Activated T-cell treated with anti-CD3 and anti-CD28 coated beads for 48 hours (primary cell): ENCODE measurements at places on chromosomes 3 and 15.

DNA sequence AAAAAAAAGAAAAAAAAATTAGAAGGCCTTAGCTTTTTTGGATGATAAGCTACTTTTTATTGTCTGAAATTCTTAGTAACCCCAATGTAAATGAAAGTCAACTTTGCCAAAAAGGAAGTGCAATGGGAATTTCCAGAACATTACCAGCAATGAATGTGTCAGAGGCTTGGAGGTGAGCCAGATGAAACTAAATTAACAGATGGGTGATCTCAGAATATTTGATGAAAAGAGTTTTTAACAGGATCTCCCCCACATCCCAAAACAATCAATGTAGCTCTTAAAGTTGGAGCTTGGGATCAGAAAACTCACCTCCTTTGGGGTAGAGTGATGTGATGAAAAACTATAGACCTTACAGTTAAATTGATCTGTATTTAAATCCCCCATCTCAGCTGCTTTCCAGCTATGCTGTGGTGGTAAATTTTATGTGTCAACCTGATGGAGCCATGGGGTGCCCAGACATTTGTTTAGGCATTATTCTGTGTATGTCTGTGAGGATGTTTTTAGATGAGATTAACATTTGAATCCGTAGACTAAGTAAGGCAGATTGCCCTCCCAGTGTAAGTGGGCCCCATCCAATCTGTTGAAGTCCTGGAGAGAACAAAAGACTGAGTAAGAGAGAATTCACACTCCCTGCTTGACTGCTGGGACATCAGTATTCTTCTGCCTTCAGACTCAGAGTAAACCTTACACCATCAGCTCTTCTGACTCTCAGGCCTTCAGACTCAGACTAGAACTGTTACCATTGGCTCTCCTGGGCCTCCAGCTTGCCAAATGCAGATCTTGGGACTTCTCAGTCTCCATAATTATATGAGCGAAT, 84.3 kb upstream of the TNFSF10 start:
- DNase-seq: no peak

GRCh38 chr3:15894382-15894781, 96.6 kb upstream of the ANKRD28 start:
- DNase-seq: no peak

DNA sequence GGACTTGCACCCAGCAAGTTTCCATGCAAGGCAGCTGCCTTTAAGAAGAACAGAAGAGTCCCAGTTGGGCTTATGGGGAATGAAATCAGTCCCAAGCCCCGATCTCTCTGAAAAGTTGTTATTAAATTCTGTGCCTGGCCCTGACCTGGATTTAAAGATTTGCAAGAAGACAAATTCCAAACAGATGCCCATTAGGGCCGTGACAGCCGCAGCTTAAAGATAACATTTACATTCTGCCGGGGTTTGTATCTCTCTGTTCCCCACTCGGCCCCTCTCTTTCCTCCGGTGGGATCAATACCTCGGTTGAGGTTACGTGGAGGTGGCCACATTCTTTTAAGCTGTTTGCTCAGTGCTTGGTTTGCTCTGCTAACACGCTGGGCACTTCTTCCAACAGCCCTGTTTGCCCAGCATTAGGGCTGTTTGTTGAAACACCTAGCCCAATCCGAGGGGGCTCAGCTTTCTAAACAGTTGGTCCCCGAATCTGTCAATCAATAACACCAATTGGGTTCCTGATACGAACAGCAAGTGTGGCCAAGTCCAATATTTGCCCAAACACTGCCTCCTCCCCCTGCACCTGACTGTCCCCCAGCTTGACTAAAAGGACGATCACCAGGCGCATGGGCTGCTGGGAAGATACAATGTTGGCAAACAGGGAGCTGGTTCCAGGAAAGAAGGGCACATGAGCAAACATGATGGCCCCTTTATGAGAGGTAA, 108.6 kb downstream of the RPLP1 start:
- DNase-seq: no peak

GRCh38 chr3:29758434-29759322, 477.8 kb downstream of the RBMS3 start:
- DNase-seq: no peak

GRCh38 chr15:36066757-36067156, 512.7 kb upstream of the CDIN1 start:
- DNase-seq: no peak

GRCh38 chr15:101207867-101208288, 44.0 kb downstream of the CHSY1 start:
- DNase-seq: no peak

GRCh38 chr3:21704796-21705195, 46.2 kb downstream of the ZNF385D start:
- no peak for DNase-seq
